ENCODE measurements at places on chromosomes 2 and 18.

DNA sequence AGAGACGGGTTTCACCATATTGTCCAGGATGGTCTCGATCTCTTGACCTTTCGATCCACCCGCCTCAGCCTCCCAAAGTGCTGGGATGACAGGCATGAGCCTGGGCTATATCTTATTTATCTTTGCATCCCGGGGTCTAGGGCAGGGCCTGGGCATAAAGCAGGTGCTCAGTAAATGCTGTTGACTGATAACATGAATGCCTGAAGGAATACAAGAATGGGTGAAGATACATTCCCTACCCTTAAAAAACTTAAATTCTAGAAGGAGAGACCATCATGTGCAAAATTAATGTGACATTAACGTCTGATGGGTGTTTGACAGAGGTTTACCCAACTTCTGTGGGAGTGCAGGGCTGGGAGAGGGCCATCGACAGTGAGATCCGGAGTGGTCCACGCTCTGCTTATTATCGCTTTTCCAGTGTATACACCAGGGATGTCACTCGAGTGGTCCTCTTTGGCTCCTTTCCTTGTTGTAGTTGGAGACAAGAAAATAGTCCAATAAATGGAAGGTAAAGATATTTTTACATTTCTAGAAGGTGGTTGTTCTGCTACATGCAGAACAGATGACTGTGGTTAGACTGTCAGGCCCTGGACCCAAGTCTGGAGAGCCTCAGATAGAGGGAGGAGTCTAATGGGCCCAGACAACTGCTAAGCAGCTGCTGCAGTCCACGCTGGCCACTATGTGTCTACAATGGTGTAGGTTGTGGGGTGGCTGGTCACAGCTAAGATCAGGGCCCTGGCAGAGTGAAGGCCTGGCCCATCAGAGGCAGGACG lies 131.7 kb downstream of the MYCN start:
- no peak for DNase-seq

- DNase-seq = no peak
Observed at GRCh38 chr2:70188460-70188859, 2.4 kb downstream of the C2orf42 start.

- DNase-seq = no peak
Observed at GRCh38 chr2:147863835-147864234, 19.0 kb downstream of the ACVR2A start.

GRCh38 chr2:234991793-234992192 lies 40.0 kb downstream of the SH3BP4 start:
- DNase-seq = no peak

GRCh38 chr2:109080757-109081156 lies 48.2 kb upstream of the SH3RF3 start:
- DNase-seq = no peak
